Activated CD4-positive, alpha-beta T cell treated with anti-CD3 and anti-CD28 coated beads, Interleukin-2, amount 10 ng/mL, durations not matched to agents 7 days and 5 days (primary cell): ENCODE measurements at places on chromosomes 2 and 18. TPM values are rescaled to one million over a fixed set of nuclear protein-coding genes. Genes with fewer than 3 reads are reported as not detected.

DNA sequence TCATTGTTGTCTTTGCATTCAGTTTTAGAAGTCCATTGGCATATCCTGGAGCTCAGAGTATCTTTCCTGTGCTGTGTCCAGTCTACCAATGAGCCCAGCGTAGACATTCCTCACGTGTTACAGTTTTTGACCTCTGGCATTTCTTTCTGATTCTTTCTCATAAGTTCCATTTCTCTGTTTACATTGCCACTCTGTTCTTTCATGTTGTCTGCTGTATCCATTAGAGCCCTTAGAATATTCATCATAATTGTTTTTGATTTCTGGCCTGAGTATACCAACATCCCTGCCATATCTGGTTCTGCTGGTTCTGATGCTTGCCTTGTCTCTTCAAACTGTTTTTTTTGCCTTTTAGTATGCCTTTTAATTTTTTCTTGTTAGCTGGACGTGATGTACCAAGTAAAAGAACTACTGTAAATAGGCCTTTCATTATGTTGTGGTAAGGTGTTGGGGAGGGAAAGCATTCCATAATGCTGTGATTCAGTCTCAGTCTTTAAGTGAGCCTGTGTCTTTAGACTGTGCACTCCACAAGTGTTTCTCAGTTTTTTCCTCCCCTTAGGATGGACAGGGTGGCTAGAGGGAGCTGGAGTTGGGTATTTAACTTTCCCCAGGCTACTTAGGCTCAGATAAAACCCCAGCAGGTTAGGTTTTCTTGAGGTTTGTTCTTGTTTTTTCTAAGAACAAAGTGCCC lies 35.6 kb downstream of the CEP192 start:
- no peaks in the 10 kb centered on the region for H3K27me3 ChIP-seq
- H3K27ac ChIP-seq = no peak overlapping the region
- no peak overlapping the region for H3K4me3 ChIP-seq

CROCC2 gene
- not detected for total RNA-seq

- H3K4me3 ChIP-seq = no peak overlapping the region
- peaks cover 53% of the 10 kb centered on the region for H3K27me3 ChIP-seq
- H3K36me3 ChIP-seq = peaks cover 4% of the 10 kb centered on the region
- no peak for DNase-seq
Observed at GRCh38 chr2:110216803-110217202, 4.5 kb upstream of the MTLN start.

GRCh38 chr2:112869258-112869842 lies 32.8 kb upstream of the IL1B start:
- H3K27me3 ChIP-seq = peaks cover 38% of the 10 kb centered on the region
- DNase-seq = no peak
- H3K4me1 ChIP-seq = peaks cover 8% of the 10 kb centered on the region
- H3K4me3 ChIP-seq = no peak overlapping the region
- H3K27ac ChIP-seq = no peak overlapping the region

GRCh38 chr2:216620786-216621185 lies 12.4 kb upstream of the IGFBP2 start:
- H3K36me3 ChIP-seq = no peaks in the 10 kb centered on the region
- peaks cover 9% of the 10 kb centered on the region for H3K4me1 ChIP-seq
- no peak for DNase-seq
- no peak overlapping the region for H3K27ac ChIP-seq

DNA sequence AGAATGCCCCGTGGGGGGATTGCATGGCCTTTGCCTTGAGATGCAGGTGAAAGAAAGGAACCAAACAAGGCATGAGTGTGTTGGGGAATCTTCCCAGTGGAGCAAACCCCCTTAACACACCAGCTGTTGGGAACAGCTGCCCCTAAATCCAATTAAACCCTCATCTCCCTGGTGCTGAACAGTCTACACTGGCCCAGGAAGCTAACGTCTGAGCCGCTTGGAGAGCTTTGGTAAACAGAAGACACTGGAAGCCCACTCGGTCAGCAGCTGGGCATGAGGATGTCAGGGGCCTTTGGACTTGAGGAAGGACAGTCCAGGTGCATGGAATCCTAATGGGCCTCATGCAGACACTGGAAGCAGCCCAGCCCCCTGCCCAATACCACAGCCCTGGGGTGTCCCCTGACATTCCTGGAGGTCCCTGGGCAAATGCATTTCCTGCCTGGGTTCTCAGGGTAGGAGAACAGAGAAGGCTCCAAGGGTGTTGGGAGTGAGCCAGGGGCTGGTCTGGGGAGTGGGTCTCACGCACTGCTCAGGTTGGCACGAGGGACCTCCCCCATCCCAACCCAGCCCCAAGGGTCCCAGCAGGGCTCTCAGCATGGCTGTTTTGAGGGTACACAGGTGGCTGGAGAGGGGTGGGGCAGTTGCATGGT lies 37.7 kb downstream of the GBX2 start:
- H3K36me3 ChIP-seq = no peaks in the 10 kb centered on the region
- no peaks in the 10 kb centered on the region for H3K27me3 ChIP-seq
- no peaks in the 10 kb centered on the region for H3K4me1 ChIP-seq
- H3K27ac ChIP-seq = no peak overlapping the region

- H3K27me3 ChIP-seq = no peaks in the 10 kb centered on the region
- no peak overlapping the region for H3K27ac ChIP-seq
- H3K4me3 ChIP-seq = no peak overlapping the region
- no peaks in the 10 kb centered on the region for H3K36me3 ChIP-seq
- DNase-seq = no peak
Observed at GRCh38 chr18:1825296-1825695, 746.0 kb downstream of the METTL4 start.

QPCT gene
- not detected for total RNA-seq

SOS1 gene
- 204 TPM for total RNA-seq

SERPINB12 gene
- not detected for total RNA-seq

GRCh38 chr2:132477962-132478361 lies 61.4 kb downstream of the GPR39 start:
- no peak overlapping the region for H3K4me3 ChIP-seq
- H3K36me3 ChIP-seq = no peaks in the 10 kb centered on the region
- DNase-seq = no peak
- no peak overlapping the region for H3K27ac ChIP-seq
- no peaks in the 10 kb centered on the region for H3K27me3 ChIP-seq

GRCh38 chr18:49762191-49763077 lies 50.9 kb downstream of the ACAA2 start:
- peaks cover 4% of the 10 kb centered on the region for H3K4me1 ChIP-seq
- no peaks in the 10 kb centered on the region for H3K36me3 ChIP-seq
- no peak for DNase-seq
- H3K4me3 ChIP-seq = no peak overlapping the region
- no peak overlapping the region for H3K27ac ChIP-seq
- no peaks in the 10 kb centered on the region for H3K27me3 ChIP-seq

DNA sequence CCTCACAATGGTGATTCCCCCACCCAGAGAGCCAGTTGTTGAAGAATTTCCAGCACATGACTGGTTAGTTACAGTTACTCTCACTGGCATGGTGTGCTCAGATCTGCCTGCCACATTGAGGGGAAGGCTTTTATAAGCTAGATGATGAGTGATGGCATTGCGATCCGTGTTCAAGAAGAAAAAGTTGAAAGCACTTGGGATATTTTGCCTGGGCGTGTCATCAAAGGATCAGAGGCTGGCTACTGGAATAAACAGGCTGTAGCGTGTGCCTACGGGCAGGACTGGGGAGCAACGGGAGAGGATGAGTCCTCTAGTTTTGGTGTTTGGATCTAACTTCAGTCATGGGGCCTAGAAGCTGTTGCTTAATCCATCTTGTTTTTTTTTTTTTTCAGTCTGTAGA lies 175.0 kb downstream of the SETBP1 start:
- no peak for DNase-seq
- H3K36me3 ChIP-seq = no peaks in the 10 kb centered on the region
- peaks cover 14% of the 10 kb centered on the region for H3K27me3 ChIP-seq

SETBP1 gene
- 3.7 TPM for total RNA-seq

SLC4A5 gene
- total RNA-seq = 4.3 TPM

DNA sequence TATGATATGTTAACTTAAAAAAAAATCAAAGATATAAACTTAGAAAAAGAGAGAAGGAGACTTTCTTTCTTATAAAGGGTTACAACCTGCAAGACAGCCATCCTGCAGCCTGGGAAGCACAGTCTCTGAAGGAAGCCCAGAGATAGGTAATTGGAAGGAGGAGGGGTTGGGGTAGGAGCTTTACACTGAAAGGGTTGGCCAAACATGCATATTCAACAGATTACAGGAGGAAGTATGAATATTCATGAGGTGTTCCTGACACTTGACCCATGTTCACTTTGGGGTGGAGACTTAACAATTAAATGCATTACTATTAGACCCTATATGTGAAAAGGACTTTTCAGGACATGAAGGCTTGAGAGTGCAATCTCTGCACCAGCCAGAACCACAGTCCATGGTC lies 71.7 kb upstream of the CDH2 start:
- no peak overlapping the region for H3K27ac ChIP-seq
- DNase-seq = no peak
- no peaks in the 10 kb centered on the region for H3K27me3 ChIP-seq
- H3K4me1 ChIP-seq = no peaks in the 10 kb centered on the region
- H3K4me3 ChIP-seq = no peak overlapping the region
- no peaks in the 10 kb centered on the region for H3K36me3 ChIP-seq

DNA sequence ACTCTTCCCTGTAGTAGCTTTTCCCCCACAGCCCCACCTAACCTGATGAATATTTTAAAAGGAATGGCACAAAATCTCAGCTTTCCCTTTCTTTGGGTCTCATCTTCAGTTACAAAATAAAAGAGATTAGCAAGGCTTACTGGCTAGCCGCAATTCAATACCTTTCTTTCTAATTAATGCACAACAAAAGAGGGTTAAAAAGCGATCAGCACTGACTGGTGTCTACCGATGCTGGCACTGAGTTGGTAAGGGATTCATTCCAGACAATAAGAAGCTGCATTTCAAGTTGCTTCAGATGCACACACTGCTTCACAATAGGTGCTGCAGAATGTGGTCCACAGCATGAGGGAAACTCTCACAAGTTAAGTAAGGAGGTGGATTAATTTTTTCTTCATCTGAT lies 41.9 kb downstream of the HDHD2 start:
- no peak overlapping the region for H3K4me3 ChIP-seq
- peaks cover 15% of the 10 kb centered on the region for H3K36me3 ChIP-seq
- H3K4me1 ChIP-seq = no peaks in the 10 kb centered on the region
- H3K27me3 ChIP-seq = no peaks in the 10 kb centered on the region
- no peak overlapping the region for H3K27ac ChIP-seq
- no peak for DNase-seq

REV1 gene
- total RNA-seq = 37.4 TPM

GRCh38 chr2:176553685-176554100 lies 284.5 kb downstream of the MTX2 start:
- peak; percentile 12 for DNase-seq
- no peaks in the 10 kb centered on the region for H3K36me3 ChIP-seq
- peaks cover 12% of the 10 kb centered on the region for H3K4me1 ChIP-seq
- H3K27me3 ChIP-seq = peaks cover 48% of the 10 kb centered on the region
- H3K27ac ChIP-seq = no peak overlapping the region
- H3K4me3 ChIP-seq = peak overlapping the region; percentile 61

MC2R gene
- total RNA-seq = not detected

GRCh38 chr2:113376253-113376912 lies 61.1 kb upstream of the ZNG1B start:
- H3K27ac ChIP-seq = no peak overlapping the region
- no peaks in the 10 kb centered on the region for H3K36me3 ChIP-seq
- no peak for DNase-seq

DNA sequence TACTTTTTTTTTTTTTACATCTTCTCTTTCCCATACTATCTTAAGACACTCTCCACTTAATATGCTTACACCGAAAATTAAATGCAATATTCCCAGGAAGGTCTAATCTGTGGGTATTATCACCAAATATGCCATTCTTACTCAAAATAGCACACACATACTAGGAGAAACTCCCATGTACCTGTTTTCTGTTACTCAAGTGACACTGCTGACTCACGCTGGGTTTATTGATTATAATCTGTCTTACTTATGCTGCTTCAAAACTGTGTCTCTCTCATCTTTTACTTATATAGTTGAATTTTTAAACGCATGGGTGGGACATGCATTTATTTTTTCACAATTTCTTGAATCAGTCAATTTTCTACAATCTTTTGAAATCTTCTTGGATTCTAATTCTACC lies 29.9 kb downstream of the MRPL19 start:
- no peak overlapping the region for H3K4me3 ChIP-seq
- no peaks in the 10 kb centered on the region for H3K27me3 ChIP-seq
- H3K4me1 ChIP-seq = peaks cover 7% of the 10 kb centered on the region
- no peak for DNase-seq

DNA sequence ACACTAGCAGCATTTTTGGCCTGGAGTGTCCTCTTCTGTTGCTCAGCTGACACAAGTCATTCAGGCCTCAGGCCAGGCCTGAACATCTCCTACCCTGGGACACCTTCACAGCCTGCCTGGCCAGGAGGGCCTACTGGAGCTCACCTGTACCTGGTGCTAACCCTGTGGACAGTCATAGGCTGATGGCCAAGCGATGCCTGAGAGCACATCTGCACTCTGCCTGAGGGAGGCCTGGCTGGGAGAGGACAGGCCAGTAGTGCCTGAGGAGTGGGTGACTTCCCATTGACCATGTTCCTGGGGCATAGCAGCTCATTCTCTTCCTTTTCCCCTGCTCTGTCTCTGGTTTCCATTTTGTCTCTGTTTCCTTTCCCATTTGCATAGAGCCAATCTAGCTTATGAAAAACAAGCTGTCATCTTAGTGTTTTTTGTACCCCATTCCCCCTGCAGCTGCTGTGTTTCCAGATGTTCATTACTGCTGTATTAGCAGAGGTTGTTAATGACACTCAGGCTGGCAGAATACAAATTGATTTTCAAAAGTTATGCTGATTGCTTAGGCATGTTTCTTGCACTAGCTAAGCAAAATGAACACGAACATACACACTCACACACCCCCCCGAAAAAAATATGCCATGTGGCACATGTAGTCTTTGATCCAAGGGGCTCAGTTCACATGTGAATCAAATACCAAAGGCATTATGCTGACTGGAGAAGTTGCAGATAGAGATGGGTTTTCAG lies 149.7 kb upstream of the HS6ST1 start:
- H3K27me3 ChIP-seq = peaks cover 1% of the 10 kb centered on the region
- H3K36me3 ChIP-seq = peaks cover 11% of the 10 kb centered on the region
- peaks cover 7% of the 10 kb centered on the region for H3K4me1 ChIP-seq

CSRNP3 gene
- total RNA-seq = not detected

DPYSL5 gene
- not detected for total RNA-seq
